ENCODE measurements at places on chromosomes 3 and 15.

DNA sequence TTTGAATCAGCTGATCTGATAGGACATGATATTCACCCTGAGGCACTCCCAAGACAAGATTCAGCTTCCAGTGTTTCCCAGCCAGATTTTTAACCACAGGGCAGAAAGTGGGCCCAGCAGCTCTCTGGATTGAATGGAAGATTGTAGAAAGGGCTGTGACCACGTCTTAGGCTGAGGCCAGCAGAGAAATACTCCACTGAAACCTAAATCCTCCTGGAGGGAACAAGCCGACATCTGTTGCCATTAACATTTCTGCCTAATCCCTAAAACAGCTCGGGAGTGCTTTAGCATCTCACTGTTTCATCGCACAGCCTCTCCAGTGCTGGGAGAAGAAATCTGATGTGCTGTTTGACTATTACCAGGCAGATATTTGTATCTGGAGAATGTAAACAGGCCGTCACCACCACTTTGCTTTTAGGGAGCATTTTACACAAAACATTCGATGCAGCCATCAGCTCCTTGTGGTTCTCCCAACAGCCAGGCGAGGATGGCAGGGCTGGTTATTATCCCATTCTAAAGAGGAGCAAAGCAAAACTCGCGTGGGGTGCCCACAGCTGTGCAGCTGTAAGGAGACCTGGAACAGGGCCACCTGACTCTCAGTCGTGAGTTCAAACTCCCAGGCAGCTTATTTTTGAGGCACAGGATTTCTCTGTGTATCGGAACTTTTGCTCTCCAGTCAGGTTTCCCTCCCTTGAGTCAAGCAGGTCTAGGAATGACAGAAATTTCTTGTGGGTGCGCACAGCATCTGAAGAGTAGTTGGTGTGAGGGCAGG lies 117.4 kb downstream of the LIPC start:
- no peak for DNase-seq

DNA sequence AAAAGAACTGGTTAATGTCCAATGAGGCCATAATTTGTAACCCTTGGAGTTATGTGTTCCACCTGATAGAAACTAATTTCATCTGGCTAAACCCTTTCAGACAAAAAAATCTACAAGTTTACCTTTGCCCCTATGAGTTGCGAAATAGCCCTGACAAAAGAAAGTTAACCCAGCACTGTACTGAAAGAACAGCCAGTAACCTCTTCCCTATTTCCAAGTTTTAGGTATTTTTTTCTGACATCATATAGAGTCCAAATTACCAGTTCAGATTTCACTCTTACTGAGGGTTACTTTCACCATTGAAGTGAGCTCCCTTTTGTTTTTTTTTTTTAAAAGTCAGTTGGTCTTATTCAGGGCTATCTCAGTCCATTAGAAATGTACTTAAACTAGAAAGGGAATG lies 42.8 kb upstream of the PTPRG start:
- DNase-seq, result no peak

DNA sequence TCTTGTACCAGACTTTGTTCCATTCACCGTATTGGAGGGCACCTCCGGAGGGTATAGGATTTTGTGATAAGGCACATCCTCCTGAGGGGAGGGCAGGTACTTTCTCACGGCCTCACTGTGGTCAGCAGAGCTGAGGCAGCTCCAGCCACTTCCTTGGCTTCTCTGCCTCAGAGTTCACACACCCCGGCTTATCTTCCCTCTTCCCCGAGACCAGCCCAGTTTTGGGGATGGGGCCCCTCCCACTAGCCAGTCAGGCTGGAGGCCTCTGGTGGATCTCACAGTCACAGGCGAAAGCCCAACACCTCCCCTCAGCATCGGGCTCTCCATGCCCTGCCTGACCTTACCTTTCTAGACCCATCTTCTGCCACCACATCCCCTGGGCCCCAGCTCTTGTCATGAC lies 316.2 kb upstream of the CTDSPL start:
- DNase-seq, result no peak

GRCh38 chr15:75164625-75165350 lies 36.9 kb upstream of the C15orf39 start:
- no peak for DNase-seq

Measured in epithelial cell of proximal tubule (primary cell).